ENCODE measurements at places on chromosomes 3 and 15.

DNA sequence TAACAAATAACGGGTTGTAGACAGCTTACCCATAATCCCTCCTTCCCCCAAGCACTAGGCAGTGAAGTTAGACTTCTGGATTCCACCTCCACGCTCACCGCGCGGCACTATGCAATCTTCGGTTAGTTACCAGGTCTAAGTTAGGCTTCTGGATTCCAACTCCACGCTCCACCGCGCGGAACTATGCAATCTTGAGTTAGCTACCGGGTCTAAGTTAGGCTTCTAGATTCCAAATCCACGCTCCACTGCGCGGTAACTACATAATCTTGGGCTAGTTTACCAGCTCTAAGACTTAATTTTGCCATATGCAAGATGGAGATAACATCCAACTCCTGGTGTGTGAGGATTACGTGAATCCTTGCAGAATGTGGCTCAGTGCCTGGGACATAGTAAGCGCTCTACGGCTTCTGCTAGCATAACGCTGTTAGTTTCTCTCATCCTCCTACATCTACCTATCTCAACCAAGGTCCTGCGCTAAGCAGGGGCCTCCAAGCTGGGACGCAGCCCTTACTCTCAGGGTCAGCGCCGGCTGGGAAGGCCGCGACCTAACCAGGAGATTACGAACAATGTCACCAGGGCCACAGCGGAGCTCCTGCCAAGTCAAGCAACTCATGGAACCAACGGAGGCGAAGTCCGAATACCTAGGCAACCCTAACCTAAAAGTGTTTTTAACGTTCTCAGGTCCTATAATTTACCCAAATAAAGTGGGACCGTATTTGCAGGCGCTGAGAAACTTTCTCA lies 497 bp upstream of the RPLP1 start:
- peaks cover 11% of the 10 kb centered on the region for H3K36me3 ChIP-seq
- H3K27me3 ChIP-seq = no peaks in the 10 kb centered on the region
- peak overlapping the region; percentile 87 for H3K4me3 ChIP-seq
- peaks cover 17% of the 10 kb centered on the region for H3K4me1 ChIP-seq
- DNase-seq = no peak
- H3K27ac ChIP-seq = peak overlapping the region; percentile 97

DNA sequence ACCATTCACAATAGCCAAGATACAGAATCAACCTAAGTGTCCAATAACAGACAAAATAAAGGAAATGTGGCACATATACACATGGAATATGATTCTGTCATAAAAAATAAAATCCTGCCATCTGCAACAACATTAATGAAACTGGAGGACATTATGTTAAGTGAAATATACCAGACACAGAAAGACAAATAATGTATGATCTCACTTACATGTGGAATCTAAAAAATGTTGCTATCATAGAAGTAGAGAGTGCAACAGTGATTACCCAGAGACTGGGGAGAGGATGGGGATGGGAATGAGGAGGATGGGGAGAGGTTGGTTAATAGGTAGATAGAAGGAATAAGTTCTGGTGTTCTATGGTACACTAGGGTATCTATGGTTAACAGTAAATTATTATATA lies 28.7 kb downstream of the MRPL3 start:
- H3K27ac ChIP-seq = no peak overlapping the region
- no peak overlapping the region for H3K4me3 ChIP-seq
- H3K27me3 ChIP-seq = no peaks in the 10 kb centered on the region
- peaks cover 27% of the 10 kb centered on the region for H3K36me3 ChIP-seq

DNA sequence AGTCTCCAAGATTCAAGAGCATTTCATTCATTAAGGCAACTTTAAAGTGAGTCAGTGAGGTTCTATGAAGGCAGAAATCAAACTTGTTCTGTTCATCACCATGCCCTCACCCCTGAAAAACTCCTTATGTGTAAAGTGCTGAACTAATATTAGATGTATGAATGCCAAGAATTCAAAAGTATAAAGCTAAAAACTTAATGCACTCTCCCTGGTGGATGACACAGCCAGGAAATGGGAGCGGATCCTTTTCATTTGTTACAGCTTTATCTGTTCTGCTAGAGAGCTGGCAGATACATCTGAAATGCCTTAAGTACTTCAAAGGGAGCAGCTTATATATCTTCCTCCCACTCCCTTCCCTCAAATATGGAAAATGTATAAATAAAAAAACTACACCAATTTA lies 8.2 kb downstream of the TXNRD3 start:
- H3K4me1 ChIP-seq = no peaks in the 10 kb centered on the region
- H3K4me3 ChIP-seq = no peak overlapping the region
- H3K27ac ChIP-seq = no peak overlapping the region
- peaks cover 15% of the 10 kb centered on the region for H3K36me3 ChIP-seq
- DNase-seq = no peak

DNA sequence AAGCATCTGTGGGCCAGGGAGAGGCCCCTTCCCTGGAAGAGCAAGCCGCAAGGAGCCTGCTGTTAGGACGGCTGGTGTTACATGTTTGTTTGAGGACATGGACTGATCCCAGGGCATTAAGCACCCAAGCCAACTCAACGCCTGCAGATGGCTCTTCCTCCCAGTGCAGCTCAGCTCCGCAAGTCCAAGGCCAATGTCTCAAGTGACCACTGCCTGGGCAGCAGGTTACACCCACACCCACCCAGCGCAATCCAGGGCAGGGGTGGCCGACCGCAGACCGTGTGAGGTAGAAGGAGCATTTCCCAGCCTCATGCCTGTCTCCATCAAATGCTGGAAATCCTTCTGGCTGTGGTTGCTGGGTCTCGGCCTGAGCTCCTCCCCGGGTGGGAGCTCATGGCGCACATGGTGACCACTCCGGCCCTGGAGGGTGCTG lies 14.5 kb downstream of the GP5 start:
- DNase-seq = peak; percentile 53
- no peaks in the 10 kb centered on the region for H3K4me1 ChIP-seq
- no peak overlapping the region for H3K27ac ChIP-seq
- H3K27me3 ChIP-seq = no peaks in the 10 kb centered on the region
- no peak overlapping the region for H3K4me3 ChIP-seq

DNA sequence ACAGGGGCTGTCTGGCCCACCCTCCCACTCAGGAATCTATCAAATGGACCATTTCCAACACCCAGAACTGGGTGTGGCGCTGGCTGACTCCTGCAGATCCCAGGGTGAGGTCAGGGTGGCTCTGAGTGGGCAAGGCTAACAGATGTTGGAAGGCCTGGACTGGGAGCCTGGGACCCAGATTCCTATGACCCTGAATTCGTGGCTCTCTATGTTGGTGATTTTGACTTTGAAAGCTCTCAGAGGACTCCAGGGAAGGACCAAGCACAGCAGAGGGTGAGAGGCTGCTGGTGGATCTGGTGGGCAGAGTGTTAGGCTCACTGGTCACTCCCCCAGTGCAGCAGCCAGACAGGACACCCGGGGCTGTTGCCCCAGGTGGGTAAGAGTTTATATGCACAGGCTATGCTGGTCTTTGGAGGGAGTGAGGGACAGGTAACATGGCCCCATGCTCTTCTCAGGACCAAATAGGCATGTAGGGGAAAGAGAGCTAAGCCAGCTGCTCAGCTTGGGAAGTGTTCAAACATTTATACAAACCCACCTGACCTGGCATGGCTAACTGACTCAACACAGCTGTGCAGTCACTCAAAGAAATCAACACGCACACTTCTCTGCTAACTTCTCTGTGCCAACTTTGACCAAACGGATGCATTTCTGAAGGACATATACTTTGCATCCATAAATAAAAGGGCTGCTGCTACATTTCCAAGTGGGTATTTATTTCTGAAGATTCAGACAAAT lies 62.6 kb upstream of the RAB6B start:
- no peaks in the 10 kb centered on the region for H3K36me3 ChIP-seq
- H3K27ac ChIP-seq = no peak overlapping the region
- no peaks in the 10 kb centered on the region for H3K4me1 ChIP-seq
- no peak overlapping the region for H3K4me3 ChIP-seq
- no peaks in the 10 kb centered on the region for H3K27me3 ChIP-seq
- no peak for DNase-seq

GRCh38 chr3:76756577-76756976 lies 283.3 kb upstream of the ROBO2 start:
- no peaks in the 10 kb centered on the region for H3K36me3 ChIP-seq
- no peak overlapping the region for H3K4me3 ChIP-seq
- no peak overlapping the region for H3K27ac ChIP-seq
- H3K27me3 ChIP-seq = no peaks in the 10 kb centered on the region

GRCh38 chr3:107977221-107978130 lies 113.4 kb downstream of the CD47 start:
- H3K36me3 ChIP-seq = no peaks in the 10 kb centered on the region
- DNase-seq = no peak
- H3K27me3 ChIP-seq = no peaks in the 10 kb centered on the region

DNA sequence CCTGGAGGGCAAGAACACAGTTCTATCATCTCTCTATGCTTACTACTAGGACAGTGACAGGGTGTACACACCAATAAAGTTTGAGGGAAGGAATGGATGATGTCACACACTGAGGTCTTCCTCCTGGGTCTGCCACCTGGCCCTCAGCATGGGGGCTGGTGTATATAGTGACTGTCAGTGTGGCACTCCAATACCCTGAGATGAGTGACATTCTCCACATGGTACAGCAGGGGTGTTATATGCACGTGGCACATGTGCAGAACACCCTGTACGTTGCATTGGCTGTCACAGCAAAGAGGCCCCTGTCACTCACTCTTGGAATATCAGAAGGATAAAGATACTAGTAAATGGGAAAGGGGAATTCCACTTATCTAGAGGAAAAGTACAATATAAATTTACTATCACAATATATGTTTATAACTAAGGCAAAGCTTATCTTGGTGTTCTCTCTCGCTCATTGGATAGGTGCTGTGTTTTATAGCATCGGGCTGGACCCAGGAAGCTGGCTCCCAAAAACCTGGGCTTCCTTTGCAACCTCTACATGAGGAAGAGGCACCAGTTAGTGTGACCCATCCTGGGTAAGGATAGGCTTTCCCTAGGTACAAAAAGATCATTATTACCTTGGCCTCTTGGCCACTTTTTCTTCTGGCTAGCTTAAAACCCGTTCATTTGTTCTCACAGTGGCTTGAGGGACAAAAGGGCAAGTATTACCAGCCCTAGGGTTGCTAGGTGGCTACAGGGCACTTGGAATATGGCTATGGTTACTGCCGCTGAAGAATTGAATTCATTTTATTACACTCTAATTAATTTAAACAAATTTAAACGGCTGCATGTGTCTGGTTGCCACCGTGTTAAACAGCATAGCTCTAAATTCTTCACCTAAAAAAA lies 54.8 kb upstream of the HES1 start:
- no peak overlapping the region for H3K4me3 ChIP-seq
- H3K4me1 ChIP-seq = peaks cover under 1% of the 10 kb centered on the region
- no peak overlapping the region for H3K27ac ChIP-seq

All from ascending aorta (tissue), 2 donors.